ENCODE measurements at places on chromosomes 2 and 18.
A peak's percentile ranks its signal among the peaks of the same experiment; 100 is the strongest.

- DNase-seq, result no peak
These were observed 20.6 kb downstream of the EHD3 start for GRCh38 chr2:31254237-31255203.

DNA sequence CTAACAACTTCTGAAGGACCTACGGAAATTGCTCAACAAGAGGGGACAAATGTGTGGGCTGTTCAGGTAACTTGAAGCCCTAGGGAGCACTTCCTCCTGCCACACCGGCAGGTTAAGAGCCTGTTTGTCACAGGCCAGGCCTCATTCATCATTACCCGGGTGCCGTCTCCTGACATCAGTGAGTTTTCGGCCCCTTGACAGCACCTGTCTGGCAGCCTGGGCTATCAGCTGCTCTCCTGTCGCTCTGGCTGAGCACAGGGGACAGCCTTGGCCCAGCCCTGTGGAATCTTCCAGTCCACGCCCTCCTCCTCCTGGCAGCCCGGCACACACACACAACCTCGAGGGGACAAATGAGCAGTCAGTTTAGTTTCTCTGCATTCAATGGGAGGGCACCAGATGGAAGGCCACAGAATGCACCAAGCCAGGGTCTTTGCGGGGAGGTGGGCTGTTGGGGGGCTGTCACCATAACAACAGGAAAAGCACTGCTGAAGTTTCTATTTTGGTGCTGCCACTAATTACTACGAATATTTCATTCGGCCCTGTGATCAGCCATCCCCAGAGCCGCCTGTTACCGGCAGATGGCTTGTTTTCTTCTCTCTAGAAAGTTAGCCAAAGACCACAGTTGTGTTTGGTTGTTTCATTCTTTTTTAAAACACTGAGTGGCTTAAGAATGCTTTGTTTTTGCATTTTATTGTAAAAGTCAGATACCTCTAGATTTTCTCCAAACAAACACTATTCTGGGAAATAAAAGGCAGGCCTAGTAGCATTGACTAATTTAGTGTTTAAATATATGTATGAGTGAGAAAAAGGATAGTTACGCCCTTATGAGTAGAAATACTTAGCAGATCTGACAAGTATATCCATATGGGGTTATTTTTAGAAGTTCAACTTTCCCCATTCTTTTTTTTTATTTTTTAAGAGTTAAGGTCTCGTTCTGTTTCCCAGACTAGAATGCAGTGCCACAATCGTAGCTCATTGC, 189.9 kb upstream of the NDUFV2 start:
- DNase-seq, result no peak

- no peak for DNase-seq
These were observed 93.2 kb downstream of the PDCL3 start for GRCh38 chr2:100655936-100656534.

- DNase-seq, result no peak
These were observed 25.0 kb downstream of the DNER start for GRCh38 chr2:229689307-229689839.

GRCh38 chr2:16167870-16168426, 227.6 kb downstream of the MYCN start:
- no peak for DNase-seq

- no peak for DNase-seq
These were observed 200.3 kb upstream of the ACVR2A start for GRCh38 chr2:147644491-147644890.

DNA sequence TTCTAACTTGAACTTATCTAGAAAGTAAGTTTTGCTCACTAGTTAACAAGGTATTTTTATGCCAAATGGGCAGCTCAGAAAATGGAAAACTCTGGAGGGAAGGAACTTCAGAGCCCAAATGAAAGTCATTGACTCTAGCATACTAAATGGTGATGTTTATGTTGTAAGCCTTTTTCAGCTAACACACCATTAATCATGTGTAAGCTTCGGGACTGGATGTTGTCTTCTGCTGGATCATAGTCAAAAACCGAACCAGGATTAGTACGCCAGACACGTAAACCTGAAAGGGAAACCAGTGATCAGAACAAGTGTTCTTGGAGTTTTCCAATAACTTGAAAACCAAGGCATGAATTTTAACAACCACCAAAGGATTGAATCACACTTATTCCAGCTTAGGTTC, 81.8 kb downstream of the RIF1 start:
- DNase-seq, result no peak

- DNase-seq, result no peak
These were observed 167.3 kb upstream of the HS6ST1 start for GRCh38 chr2:128485761-128486639.

GRCh38 chr2:127101756-127102477, 5.0 kb downstream of the BIN1 start:
- no peak for DNase-seq

DNA sequence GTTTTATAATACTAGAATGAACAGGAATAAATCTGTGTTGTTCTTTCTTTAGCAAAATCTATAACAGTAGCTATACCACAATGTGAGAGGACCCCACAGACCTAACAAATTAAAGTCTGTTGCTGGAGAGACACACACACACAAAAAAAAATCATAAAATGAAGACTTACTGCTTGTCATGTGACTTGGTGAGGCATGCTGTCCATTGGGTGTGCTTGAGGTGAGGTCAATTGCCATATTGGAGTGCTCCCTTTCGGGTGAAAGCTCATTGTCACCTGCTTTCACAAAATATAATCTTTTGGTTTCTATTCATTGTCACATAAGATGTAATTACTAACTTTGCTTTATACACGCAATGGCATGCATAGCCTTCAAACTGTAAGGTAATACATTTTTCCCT, 3.9 kb downstream of the IKZF2 start:
- DNase-seq, result no peak

GRCh38 chr2:98608962-98609604, 694 bp downstream of the UNC50 start:
- no peak for DNase-seq

DNA sequence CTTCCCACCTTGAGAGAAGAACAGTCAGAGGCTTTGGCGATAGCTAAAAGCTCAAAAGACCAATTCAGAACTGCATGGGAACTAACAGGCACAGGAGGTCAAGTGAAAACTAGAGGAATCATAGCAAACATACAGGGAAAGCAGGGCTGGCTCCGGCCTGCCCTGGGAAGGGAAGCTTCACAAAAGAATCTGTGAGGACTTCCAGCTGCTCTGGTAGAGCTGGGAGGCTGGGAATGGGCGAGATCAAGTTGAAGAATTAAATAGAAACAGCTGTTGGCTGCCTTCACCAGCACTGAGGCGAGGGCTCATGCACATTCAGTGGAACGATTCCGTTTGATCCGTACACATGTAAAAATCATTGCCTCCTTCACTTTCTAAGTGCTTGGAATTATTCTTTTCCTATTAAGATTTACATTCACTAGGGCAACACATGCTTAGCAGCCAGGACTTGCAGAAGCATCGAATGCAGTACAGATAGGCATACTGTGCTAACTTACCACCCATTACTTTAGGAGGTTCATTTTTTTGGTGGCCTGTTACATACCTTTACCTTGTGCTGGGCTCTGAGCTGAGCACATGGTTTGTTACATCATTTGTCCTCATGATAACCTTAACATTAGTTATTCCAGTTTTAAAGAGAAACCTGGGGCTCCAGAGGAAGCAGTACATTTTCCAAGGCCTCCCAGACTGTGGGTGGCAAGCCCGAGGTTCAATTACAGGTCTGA, 125.4 kb upstream of the RNF152 start:
- no peak for DNase-seq

GRCh38 chr18:75799449-75800330, 372.2 kb upstream of the SMIM21 start:
- no peak for DNase-seq

DNA sequence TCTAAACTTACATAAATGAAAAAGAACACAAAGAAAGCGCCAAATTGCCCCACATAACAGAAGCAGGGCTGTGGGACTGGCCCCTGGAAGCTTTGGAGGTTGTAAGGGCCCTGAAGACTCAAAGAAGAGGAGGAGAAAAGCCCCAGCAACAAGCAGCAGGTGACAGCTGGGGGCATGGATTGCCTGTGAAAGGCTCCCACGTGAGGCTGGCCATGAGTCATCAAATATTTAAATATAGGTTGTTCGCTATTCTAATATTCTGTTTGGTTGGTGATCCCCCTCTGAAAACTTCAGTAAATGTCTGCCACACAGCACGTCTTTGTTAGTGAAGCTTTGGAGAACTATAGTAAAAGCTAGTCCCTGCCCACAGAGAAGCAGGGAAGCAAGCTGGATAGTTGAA, 132.4 kb downstream of the MREG start:
- DNase-seq, result no peak

GRCh38 chr2:109176928-109177327, 47.9 kb downstream of the SH3RF3 start:
- DNase-seq, result no peak

- DNase-seq, result no peak
These were observed 1102.4 kb upstream of the ZEB2 start for GRCh38 chr2:145622285-145622684.

- no peak for DNase-seq
These were observed 773.4 kb downstream of the LRRTM4 start for GRCh38 chr2:76748581-76749296.

DNA sequence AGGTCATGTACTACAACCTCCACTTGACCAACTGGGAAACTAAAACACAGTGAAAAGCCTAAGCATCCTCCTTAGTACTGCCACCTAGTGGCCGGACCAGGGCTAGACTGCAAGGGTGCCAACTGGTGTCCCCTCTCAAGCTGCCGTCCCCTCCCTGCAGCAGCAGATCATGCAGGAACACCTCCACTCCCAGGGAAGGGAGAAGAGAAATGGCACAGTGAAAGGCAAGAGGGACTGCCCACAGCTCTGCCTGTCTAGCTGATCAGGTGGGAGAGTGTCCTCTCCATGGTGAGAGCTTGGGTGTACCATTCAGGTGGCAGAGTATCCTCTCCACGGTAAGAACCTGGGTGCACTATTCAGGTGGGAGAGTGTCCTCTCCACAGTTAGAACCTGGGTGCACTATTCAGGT, 78.1 kb downstream of the AAK1 start:
- peak; percentile 16 for DNase-seq

GRCh38 chr2:195620501-195620900, 36.5 kb upstream of the SLC39A10 start:
- DNase-seq, result no peak

DNA sequence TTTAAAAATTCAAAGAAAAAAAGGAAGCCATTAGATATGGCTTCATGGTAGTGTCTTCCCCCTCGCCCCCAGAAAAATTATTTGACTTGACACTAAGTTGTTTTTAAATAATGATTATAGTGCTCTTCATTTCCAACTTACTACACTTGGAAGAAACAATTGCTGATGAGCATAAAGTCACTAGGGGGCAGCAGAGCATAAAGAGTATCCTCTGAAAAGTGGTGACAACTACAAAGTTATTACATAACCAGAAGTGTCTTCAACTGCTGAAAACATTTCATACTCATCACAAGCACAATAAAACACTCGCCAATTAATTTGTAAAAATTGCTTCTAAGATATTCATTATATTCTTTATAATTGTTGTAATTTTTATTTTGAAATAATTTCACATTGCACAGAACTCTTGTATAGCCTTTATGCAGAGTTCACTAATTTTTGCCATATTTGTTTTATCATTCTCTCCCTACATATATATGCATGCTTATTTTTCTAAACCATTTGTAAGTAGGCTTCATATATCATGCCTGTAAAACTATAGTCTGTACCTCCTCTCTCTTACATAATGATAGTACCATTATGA, 54.9 kb downstream of the EXOC6B start:
- peak; percentile 59 for DNase-seq

DNA sequence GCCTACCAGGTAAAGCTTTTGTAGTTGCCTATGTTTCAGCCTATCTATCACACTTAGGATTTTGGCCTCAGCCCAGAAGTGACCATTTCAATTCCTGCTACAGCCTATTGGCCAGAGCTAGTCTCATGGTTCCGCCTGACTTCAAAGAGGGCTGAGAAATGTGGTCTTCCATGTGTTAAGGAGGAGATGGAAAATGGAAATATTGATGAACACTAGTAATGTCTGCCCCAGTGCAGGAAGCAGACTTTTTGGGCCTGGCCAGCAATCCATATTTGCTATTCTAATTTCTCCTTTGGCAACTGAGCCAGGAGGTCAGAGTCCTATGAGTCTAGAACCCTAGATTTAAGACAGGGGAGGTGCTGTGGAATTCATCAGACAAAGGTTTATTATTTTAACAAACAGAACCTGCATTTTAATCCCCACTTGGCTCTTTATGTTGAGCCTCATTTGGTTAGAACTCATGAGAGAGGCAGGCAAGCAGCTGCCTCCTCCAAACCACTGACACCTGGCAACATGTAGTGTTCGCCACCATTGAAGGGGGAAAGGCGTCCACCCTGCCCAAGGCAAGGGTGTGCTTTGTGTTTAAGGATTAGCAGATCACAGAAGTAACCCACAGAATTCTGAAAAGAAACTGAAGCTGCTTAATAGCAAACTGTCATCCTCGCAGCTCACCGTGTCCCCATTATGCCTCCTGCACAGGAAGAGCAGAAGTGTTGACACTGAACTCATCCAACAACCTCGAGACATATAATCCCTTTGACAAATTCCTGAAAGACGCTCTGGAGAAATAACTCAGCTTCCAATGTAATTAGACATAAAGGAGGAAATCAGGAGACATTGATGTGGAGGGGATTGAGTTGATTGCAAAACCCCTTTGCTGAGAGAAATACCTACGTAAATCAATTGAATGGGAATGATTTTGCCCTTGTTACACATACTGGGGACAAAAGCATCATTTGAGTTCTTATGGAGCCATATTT, 47.7 kb upstream of the SCG2 start:
- no peak for DNase-seq

- no peak for DNase-seq
These were observed 1.5 kb downstream of the CACNB4 start for GRCh38 chr2:152097290-152097800.

DNA sequence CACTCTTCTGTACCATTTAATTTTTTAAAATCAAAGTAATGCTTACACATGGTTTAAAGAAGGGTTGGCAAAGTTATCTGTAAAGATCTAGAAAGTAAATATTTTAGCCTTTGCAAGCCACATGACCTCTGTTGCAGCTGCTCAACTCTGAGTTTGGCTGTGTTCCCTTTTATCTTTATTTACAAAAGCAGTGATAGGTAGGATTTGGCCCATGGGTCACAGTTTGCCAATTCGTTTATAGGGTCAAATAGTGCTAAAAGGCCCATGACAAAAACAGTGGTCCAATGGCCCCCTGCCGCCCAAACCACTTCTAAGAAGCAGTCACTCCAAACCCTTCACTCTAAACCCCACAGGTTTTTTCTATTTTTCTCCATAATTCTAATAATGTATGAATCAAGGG, 124.8 kb downstream of the PARD3B start:
- DNase-seq, result no peak

DNA sequence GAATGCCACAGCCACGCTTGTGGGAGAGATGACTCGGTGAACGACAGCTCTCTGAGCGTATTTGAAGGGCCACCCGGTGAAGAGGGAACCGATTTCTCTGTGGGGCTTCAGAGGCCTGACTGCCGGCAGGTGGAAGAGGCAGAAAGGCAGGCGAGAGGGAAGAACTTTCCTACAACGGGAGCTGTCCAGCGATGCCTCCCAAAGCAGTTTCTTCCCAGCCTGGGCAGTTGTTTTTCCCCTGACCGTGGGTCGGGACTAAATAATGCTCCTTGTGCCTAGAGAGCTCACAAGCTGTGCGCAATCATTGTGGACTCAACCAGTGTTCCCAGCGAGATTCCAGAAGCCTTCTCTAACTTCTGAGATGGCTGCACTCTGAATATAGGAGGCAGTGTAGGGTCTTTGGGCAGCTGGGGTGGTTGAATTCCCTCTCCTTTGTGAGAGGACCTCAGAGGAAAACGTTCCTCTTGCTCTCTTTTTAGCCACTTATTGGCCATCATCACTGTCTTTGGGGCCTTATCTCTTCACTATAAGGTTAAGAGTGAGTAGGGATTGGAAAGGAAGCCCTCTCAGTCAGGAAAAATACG, 710 bp downstream of the SEC11C start:
- DNase-seq, result peak; percentile 60

- peak; percentile 66 for DNase-seq
These were observed 300.9 kb downstream of the PHLPP1 start for GRCh38 chr18:63016270-63016669.

All from NCI-H1105 treated with DMSO at 0.1 percent for 48 hours (cell line).